ENCODE measurements at places on chromosomes 2 and 18.

DNA sequence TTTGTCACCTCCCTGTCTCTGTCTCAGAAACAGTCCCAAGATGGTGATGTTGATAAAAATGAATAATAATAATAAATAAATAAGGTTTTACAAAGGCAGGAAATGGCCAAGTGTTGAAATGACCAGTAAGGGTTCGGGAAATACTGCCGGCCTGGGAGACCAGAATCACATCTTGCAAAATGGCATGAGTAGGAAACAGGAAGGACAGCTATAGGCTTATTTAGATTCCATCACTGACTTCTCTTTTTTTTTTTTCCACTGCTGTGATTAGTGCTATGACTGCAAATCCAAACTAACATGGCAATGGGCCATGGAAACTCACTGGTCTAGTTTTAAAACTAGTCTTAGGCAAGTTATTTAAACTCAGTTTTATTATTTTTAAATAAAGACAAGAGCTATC lies 60.6 kb downstream of the SCN1A start:
- DNase-seq, result no peak

DNA sequence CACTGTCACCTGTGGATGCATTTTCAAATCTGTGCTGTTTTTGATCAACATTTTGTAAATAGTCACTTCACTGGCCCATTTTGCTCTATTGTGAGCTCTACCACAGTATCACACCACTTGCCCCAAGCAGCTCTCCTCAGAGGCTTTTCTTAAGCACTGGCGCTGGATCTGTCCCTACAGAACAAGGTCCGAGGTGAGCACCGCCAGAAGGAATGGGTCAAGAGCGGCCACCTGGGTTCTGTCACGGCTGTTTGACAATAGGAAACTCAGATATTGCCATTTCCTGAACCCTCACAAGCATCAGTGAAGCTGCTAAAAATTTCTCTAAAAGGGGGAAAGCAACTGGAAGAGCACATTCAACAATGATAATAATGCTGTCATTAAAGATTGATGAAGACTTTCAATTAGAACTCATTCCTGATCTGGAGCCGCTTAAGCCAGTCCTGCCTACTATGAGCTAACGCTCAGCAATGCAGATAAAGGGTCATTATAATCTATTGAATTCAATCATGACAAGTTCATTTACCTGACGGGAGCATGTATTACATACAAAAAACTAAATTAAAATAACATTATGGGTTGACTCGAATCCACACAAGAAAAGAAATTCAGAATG lies 514.0 kb downstream of the GALR1 start:
- DNase-seq, result no peak

GRCh38 chr2:56128235-56128634 lies 55.6 kb upstream of the CCDC85A start:
- no peak for DNase-seq

- no peak for DNase-seq
Measured at GRCh38 chr2:163736433-163737189, 803 bp upstream of the FIGN start.

DNA sequence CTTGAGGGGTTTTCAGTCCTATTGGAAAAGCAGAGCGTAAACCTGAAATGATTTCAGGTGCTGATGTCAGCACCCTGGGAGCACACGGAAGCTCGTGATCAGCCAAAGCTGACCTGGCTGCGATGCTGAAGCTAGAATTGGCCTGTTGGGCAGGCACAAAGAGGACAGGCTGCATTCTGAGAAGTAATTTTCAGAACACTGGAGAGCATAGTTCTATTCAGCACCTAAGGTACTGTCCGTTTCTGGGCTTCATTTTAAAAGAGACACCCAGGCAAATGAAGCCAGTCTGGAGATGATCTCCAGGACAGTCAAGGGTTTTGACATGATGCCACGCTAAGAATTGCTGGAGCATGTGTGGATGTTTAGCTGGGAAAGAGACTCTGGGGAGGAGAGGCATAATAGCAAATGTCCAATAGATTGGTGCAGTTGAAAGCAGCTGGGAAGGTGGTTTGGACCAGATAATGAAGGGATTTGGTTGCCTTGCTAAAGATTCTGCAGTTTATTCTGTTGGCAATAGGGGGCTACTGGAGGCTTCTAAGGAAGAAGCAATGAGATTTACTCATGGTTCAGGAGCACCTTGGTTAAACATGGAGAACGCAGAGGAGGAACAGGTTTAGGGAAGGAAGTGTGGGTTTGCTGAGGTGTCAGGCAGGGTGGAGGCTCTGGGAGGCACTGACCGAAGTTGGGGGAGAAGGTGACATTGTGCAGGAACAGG lies 86.6 kb downstream of the ACOXL start:
- DNase-seq, result no peak

- DNase-seq, result no peak
Measured at GRCh38 chr2:37125416-37125815, 31.4 kb downstream of the EIF2AK2 start.

GRCh38 chr18:65025756-65026155 lies 725.1 kb upstream of the CDH7 start:
- no peak for DNase-seq

DNA sequence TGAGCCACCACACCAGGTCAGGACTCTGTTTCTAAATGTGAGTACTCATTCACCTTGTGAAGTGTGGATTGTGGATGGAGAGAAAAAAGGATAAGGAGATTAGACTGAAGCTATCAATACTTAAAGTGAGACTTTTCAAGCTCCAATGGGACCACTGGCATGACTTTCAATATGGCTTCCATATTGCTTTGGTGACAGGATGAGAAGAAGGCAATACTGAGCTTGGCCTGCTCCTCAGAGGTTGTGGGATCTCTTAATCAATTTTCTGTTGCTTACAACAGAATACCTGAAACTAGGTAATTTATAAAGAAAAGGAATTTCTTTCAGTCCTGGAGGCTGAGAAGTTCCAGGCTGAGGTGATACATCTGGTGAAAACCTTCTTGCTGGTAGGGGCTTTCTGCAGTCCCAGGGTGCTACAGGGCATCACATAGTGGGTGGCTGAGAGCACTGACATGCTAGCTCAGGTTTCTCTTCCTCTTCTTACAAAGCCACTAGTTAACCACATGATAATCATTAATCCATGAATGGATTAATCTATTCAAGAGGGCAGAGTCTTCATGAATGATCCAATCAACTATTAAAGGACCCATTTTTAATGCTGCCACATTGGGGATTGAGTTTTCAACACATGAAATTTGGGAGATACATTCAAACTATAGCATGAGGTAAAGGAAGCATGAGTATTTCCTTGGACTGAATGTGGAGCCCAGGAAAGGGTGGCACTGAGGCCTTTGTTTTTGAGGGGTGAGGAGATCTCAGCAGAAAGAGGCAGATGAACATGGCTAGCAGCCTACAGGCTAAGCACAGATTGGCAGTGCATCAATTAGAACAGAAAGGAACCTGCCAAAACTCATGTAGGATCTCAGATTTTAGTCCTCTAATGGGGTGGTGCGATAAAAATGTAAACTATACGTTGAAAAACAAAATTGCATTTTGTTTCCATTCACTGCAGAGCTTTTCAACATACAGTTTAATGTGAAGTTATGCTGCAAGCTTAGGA lies 274.5 kb downstream of the PIK3C3 start:
- no peak for DNase-seq

DNA sequence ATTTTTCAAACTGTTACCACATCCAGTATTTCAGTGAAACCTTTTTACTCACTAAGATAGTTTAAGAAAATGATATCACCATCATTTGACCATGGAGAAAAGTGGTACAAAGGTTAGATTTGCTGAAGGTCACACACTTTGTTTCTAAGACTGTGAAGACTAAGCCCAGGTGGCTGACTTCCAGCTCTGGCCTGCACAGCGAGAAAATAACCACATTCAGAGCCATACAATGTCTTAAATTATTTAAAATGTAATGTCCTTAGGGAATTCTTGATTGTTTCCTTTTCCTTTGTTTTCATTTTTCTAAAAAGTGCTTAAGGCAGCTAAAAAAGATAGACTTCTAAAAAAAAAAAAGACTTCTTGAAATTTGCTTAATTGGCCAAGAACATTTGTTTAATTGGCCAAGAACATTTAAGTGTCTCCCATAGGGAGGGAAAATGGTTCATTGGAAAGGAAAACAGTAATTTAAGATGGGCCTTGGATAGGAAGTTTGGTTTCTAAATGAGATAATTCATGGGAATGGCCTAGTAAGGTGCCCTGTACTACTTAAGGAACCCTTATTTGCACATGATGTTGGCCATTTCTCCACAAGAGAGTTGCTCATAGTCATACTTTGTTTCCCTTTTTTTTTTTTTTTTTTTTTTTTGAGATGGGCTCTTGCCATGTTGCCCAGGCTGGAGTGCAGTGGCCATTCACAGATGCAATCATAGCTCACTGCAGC lies 45.2 kb downstream of the CYP1B1 start:
- no peak for DNase-seq

GRCh38 chr2:235330775-235331451 lies 162.9 kb upstream of the AGAP1 start:
- no peak for DNase-seq

- DNase-seq, result no peak
Measured at GRCh38 chr18:32549248-32550110, 78.8 kb upstream of the GAREM1 start.

DNA sequence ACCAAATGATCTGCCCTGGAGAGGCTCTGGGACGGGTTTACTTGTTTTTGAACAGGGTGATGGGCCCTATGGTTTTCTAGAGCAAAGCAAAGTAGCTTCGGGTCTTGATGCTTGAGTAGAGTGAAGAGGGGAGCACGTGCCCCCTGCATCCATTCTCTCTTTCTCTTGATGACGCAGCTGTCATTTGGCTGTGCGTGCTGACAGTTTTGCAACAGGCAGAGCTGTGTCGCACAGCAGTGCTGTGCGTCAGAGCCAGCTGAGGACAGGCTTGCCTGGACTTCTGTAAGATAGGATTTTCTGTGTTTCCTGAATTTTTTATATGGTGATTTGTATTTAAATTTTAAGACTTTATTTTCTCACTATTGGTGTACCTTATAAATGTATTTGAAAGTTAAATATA lies 11.9 kb downstream of the ACKR3 start:
- DNase-seq, result no peak

- DNase-seq, result no peak
Measured at GRCh38 chr2:78417355-78417754, 608.1 kb upstream of the REG3G start.

- no peak for DNase-seq
Measured at GRCh38 chr18:8546677-8547076, 62.6 kb upstream of the RAB12 start.

- DNase-seq, result peak; percentile 32
Measured at GRCh38 chr2:234502285-234502918, 5.5 kb upstream of the ARL4C start.

DNA sequence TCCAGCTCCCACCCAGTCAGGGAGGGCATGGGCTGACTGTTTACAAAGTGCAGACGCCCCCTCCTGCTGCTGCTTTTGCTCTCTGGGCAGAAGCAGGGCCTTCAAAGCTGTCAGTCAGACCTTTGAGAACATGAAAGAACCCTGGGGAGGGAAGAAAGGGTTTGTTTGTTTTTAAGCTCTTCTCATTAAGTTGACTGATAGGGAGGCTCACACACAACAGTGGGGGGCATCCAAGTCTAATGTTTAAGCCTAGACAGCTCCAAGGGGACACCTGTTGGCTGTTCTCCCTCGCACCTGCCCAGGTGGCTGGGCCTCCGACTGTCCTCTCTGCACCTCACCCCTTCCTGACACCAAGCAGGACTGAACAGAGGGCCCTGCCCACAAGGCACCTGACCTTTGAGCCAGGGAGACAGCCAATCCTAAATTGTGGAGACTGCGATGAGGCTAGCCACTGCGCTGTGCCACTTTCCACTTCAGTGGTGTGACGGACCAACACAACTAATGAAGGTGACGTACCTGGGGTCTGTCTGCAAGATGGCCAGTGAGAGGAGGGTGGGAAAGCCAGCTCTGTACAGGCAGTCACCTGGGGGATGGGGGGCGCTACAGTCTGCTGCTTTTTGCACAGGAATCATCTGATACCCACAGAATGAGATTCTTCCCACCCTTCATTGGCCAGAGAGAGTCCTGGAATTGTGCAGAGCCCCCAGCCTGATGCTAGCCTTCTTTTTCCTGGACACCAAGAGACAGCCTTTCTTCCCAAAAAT lies 16.3 kb downstream of the ST6GAL2 start:
- no peak for DNase-seq

- DNase-seq, result no peak
Measured at GRCh38 chr2:34332813-34333212, 733.7 kb upstream of the FAM98A start.

DNA sequence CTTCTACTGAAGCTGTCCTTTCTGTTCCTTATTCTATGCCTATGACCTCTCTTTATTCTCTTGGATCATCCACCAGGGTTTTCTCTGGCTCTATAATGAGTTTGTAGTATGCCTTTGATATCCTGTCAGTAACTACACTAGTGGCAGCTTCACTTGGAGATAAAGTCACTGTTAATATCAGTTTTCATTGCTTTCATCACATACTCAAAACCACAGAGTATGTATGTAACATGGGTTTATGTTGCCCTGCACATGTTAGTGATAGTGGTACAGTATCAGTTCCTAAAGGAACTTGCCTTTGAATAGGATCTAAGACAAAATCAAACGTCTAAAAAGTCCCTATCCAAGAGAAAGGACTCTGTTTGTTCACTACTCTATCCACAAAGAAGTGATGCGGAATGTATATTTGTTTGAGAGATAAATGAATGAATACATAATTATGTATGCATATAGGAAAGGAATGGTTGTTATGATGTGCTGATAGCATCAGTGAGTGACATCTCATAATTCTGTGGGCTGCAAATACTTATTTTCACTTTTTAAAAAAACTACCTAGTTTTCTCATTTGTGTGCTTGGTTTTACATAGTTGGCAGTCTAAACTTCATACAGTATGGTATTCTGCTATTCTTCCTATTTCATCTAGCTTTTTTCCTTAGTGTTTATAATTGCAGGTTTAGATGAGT lies 45.1 kb downstream of the TET3 start:
- DNase-seq, result no peak

GRCh38 chr2:136154384-136154783 lies 36.4 kb upstream of the CXCR4 start:
- no peak for DNase-seq

- DNase-seq, result no peak
Measured at GRCh38 chr2:27747827-27748352, 23.6 kb upstream of the MRPL33 start.

DNA sequence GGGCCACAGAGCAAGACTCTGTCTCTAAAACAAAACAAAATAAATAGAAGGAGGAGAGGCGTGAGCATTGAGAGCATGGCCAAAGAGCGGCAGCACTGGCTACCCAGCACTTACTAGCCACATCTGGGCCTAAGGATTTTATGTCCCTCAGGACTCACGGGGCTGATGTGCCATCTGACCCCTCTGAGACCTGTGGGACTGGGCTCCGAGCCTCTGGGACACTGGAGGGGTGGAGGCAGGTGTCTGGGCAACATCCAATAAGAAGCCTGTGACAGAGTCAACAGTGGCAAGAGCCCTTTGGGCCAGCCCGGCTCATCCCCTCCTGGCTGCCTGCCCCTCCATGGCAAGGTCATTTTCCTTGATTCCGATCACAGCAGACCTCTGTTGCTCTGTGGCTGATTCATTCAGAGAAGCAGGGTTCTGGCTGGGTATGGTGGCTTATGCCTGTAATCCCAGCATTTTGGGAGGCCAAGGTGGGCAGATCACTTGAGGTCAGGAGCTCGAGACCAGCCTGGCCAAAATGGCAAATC lies 60.7 kb downstream of the RRM2 start:
- DNase-seq, result no peak

Data from HFF-Myc (cell line).